ENCODE measurements at places on chromosomes 13 and 19.

DNA sequence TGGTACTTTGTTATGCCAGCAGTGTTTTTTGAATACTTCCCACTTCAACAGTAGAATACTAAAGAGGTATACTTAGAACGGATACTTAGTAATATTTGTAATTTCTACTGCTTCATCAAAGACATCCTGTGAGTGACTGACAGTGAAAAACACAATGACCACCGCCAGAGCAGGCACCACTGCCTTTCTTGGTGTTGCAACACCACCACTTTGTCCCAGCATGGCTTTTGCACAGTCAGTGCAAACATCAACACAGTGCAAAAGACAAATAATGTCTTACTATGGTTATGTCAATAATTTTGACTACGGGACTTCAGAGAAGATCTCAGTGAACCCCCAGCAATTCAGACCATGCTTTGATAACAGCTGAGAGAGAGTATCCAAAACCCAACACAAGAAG is 220.5 kb downstream of the RBM26 start:
- DNase-seq, result no peak

GRCh38 chr13:43883631-43884030 is 3.9 kb downstream of the LACC1 start:
- no peak for DNase-seq

- DNase-seq, result no peak
Observed at GRCh38 chr13:32663660-32664059, 77.4 kb downstream of the PDS5B start.

GRCh38 chr13:66915596-66916185 is 314.4 kb downstream of the PCDH9 start:
- no peak for DNase-seq

- no peak for DNase-seq
Observed at GRCh38 chr13:99009987-99010551, 32.2 kb upstream of the DOCK9 start.

- no peak for DNase-seq
Observed at GRCh38 chr13:59016250-59016649, 1147.5 kb downstream of the DIAPH3 start.

GRCh38 chr13:29131881-29132668 is 311.9 kb downstream of the MTUS2 start:
- no peak for DNase-seq

DNA sequence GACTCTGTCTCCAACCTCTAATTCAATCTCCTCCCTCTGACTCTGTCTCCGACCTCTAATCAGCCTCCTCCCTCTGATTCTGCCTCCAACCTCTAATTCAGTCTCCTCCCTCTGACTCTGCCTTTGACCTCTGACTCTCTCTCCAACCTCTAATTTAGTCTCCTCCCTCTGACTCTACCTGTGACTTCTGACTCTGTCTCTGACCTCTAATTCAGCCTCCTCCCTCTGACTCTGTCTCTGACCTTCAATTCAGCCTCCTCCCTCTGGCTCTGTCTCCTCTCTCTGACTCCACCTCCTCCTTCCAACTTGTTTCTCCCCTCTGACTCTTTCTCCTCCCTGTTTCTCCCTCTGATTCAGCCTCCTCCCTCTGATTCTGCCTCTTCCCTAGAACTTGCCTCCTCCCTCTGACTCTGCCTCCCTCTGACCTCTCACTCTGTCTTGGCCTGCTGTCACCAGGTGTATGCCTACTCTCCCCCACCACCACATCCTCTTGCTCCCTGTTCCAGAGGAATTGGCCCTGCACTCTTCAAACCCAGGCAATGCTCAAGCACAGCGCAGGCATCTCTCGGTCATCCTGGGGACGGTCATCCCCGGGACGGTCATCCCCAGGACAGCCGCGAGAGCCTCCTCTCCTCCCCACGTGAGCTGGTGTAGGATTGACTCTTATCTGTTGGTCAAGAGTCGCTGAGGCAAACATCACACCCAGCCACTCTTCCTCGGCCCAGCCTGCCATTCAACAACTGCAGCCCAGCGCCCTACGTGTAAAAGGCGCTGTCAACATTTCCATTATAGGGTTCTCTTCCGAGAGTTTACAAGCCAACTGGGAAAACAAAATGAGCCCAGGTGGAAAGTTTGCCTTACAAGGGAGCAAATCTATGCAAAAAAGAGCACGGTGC is 60.2 kb downstream of the ZIC5 start:
- no peak for DNase-seq

GRCh38 chr13:35741657-35742056 is 265.2 kb upstream of the MAB21L1 start:
- no peak for DNase-seq

GRCh38 chr13:105598529-105598928 is 936.9 kb downstream of the EFNB2 start:
- no peak for DNase-seq

GRCh38 chr13:71625694-71626093 is 241.3 kb downstream of the DACH1 start:
- DNase-seq, result no peak

GRCh38 chr19:13978351-13979243 is 26.3 kb downstream of the DCAF15 start:
- DNase-seq, result no peak

DNA sequence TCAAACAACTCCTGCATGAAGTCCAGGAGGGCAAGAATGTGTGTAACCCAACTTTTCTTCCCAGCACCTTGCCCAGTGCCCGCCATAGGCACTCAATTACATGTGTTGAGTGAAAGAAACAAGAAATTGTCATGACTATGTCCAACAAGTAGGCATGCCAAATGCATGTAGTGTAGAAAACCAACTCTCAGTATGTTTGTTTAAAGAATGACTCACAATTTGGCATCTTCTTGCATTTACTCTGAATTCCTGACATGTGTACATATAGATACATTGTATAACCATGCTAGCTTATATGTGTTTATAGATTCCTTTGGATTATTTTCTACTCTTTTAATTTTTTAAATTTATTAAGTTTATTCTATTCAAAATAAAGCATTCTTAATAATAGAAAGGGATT is 305.0 kb downstream of the EFNB2 start:
- DNase-seq, result no peak
